Lung (tissue), 17 donors: ENCODE measurements at places on chromosomes 1 and 21. TPM values are rescaled to one million over a fixed set of nuclear protein-coding genes. Genes with fewer than 3 reads are reported as not detected.

- DNase-seq, result peak; percentile 51
Measured at GRCh38 chr1:156076609-156077429, 5.4 kb downstream of the MEX3A start.

- no peak for DNase-seq
Measured at GRCh38 chr1:54347955-54348699, 58.1 kb downstream of the SSBP3 start.

- DNase-seq, result no peak
Measured at GRCh38 chr1:147095691-147096090, 76.6 kb downstream of the PRKAB2 start.

- peak; percentile 76 for DNase-seq
Measured at GRCh38 chr1:243848858-243849420, 1.1 kb downstream of the AKT3 start.

GRCh38 chr1:89681045-89681729, 48.3 kb downstream of the LRRC8C start:
- no peak for DNase-seq

GRCh38 chr21:36159356-36159921, 2.8 kb downstream of the DOP1B start:
- no peak for DNase-seq

- DNase-seq, result no peak
Measured at GRCh38 chr21:22728091-22728490, 1729.9 kb downstream of the NCAM2 start.

GRCh38 chr1:243848165-243848857, 1.7 kb downstream of the AKT3 start:
- DNase-seq, result peak; percentile 17

DNA sequence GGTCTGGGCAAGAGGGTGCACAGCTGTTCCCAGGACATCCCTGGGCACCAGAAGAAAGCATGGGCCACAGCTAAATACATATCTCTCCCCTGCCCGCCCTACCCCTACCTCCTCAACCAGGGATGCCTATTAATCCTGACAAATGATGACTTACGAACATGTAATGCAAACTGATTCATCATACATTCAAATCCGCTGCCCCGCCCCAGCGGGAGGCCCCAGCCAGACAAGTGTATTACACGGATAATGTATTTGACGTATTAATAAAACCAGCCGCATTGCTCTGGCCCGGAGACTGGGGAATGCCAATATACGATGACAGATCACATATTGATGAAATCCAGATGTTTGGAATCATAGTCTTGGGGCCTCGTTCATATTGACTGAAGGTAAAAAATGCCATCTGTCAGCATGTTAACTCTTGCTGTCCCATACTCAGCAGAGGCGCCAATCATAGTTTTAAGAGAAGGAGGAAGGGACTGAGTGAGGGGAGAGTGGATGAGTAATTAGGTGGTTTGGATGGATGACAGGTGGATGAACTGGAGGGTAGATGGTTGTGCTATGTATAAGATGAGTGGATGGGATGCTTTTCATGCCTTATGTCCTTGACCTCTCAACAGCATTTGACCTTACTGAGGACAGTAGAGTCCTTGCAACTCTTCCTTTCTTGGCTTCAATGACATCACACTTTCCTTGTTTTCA, 68.2 kb downstream of the TMEM53 start:
- DNase-seq, result no peak

GRCh38 chr1:51341876-51342496, 11.6 kb upstream of the TTC39A start:
- DNase-seq, result no peak

DNA sequence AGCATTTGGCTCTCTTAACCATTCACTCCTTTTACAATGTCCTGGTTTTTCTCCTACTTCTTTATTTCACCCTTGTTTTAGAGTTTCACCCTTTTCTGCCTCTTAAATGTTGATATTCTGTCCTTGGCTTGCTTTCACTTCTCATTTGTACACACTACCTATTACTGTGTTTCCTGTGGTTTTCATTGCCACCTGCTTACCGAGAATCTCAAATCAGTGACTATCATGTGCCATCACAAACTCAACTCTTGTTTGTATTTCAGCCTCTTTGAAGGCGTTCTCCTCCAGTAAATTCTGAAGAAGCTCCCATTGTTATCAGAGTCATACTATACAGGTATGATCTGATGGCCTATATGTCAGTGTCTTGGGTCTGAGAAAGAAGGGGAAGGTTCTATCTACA, 65.7 kb downstream of the NPHS2 start:
- no peak for DNase-seq

DNA sequence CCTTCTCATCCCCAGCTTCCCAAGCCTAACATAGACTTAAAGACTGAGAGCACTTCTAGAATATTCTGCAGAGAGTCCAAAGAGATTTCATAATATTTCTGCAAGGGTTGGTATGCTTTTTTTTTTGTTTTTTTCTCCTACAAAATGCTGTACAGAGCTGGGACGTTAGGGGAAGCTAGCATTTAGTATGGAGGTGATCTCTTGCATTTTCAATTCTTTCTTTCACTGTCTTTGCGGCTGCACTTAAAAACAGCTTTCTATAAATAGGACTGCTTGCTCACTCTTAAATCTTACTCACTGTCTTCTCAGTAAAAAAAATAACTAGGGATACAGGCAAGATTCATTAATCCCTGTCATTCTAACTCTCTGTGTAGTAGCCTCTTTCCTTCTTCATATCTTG, 7.4 kb downstream of the DSCAM start:
- no peak for DNase-seq

- no peak for DNase-seq
Measured at GRCh38 chr1:209363112-209363511, 220.4 kb upstream of the CAMK1G start.

- DNase-seq, result peak; percentile 73
Measured at GRCh38 chr1:149917571-149918144, at the start of gene SV2A. TSS of gene SV2A (minus strand) at chr1:149917844. CDS start at chr1:149913840, 4,004 bp downstream.

GRCh38 chr1:184825571-184825970, 70.9 kb upstream of the EDEM3 start:
- DNase-seq, result no peak

- DNase-seq, result no peak
Measured at GRCh38 chr1:165883056-165883455, 55.6 kb downstream of the UCK2 start.

GRCh38 chr1:194052514-194053338, 866.3 kb upstream of the B3GALT2 start:
- no peak for DNase-seq

Gene S100A1
- polyA plus RNA-seq, result 0.31 TPM

Gene RBM11
- 5.4 TPM for polyA plus RNA-seq

Gene KANK4
- 0.10 TPM for polyA plus RNA-seq

Gene OPTC
- polyA plus RNA-seq, result not detected

Gene S100A7A
- polyA plus RNA-seq, result not detected

Gene ERG
- 15.9 TPM for polyA plus RNA-seq

Gene AMPD1
- polyA plus RNA-seq, result not detected

Gene PROK1
- polyA plus RNA-seq, result 0.22 TPM

Gene PLEKHG5
- 3.4 TPM for polyA plus RNA-seq

Gene LCE2B
- polyA plus RNA-seq, result not detected

Gene SH2D1B
- 1.6 TPM for polyA plus RNA-seq

Gene TMEM269
- 0.03 TPM for polyA plus RNA-seq

Gene BATF3
- 8.3 TPM for polyA plus RNA-seq

Gene RFX5
- polyA plus RNA-seq, result 29.0 TPM

Gene GPR157
- polyA plus RNA-seq, result 3.7 TPM

Gene MAN1C1
- polyA plus RNA-seq, result 11.6 TPM

Gene HFM1
- 0.55 TPM for polyA plus RNA-seq

Gene AMIGO1
- polyA plus RNA-seq, result 2.4 TPM
